ENCODE measurements at places on chromosomes 4 and X.

- DNase-seq = no peak
These were observed 63.5 kb downstream of the PJA1 start for GRCh38 chrX:69101683-69102251.

GRCh38 chrX:21883258-21883657, 27.5 kb downstream of the YY2 start:
- no peak for DNase-seq

GRCh38 chrX:2311501-2311900, 189.3 kb downstream of the DHRSX start:
- DNase-seq = no peak

GRCh38 chr4:3387154-3387942, 54.4 kb upstream of the HGFAC start:
- no peak for DNase-seq

GRCh38 chr4:184403384-184403781, 71.0 kb downstream of the IRF2 start:
- DNase-seq = no peak

GRCh38 chr4:127355743-127356142, 277.0 kb upstream of the INTU start:
- no peak for DNase-seq

GRCh38 chr4:96056346-96056934, 216.5 kb downstream of the PDHA2 start:
- DNase-seq = no peak

DNA sequence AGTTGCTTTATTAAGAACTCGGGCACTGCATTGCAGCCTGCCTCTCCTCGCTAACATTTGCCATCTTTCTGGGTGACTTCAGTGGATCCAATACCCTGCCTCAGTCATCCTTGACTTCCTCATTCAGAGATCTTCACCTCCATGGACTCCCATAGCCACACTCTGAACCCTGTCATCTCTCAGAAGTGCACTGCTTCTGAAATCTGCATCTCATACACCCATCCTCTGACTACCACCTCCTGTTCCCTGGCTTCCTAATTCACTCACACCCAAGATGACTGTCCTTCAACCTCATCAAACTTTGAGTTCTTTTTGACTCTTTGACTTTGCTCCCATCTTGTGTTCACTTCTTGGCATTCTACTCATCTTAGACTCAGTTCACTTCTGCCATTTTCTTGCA, 25.3 kb upstream of the CYBB start:
- DNase-seq = no peak

DNA sequence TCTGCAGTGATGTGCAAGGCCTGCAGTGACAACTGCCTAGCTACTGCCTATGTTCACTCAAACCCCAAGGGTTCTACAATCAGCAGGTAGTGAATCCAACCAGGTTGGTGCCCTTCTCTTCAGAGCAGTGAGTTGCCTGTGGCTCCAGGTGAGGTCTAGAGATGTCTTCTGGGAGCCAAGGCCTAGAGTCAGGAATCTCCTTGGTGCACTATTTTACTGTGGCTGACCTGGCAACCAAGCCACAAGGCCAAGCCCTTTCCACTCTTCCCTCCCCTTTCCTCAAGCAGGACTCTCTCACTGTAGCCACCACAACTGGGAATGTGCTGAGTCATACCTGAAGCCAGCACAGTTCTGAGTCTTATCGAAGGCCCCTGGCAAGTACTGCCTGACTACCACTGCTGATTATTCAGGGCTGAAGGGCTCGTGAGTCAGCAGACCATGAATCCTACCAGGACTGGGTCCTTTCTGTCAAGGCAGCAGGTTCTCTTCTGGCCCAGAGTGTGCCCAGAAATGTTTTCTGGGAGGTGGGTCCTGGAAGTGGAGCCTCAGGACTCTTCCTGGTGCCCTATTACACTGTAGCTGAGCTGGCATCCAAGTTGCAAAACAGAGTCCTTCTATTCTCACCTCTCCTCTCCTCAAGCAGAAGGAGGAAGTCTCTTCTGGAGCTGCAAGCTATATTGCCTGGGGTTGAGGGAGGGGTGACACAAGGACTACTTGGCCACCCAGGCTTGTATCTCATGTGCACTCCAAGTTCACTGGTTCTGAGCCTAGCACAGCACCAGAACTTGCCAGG, 111.6 kb downstream of the BTC start:
- no peak for DNase-seq

DNA sequence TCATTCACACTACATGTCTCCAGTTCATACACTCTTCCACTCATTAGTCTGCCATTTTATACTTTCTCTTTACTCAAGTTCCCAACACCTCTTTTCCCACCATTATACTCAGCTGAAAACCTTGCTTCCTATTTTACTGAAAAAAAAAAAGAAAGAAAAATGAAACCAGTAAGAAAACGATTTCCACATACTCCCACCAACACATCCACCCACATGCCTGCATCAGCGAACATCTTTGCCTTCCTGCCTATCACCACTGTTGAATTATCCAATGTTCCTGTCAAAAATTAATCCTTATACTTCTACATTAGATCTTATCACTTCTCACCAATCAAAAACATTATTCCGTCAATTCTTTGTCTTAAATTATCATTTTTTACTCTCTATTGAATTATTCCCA, 188.1 kb upstream of the FAM241A start:
- no peak for DNase-seq

GRCh38 chrX:31807165-31807564, 735.3 kb upstream of the FTHL17 start:
- no peak for DNase-seq

DNA sequence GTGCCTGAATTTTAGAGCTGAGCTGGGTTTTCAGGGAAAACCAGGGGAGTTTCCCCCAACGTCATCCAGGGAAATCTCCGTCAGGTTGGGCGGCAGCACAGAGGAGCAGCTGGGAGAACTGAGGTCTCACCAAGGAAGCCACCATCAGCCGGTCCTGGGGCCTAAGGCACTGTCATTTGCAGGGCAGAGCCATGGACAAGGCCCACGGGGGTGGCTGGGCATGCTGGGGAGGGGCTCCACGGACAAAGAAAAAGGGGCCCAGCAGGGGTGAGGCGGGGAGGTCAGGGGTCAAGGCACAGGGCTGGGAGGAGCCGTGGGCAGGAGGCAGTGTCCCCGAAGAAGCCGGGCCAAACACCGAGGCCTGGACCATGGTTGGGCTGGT, 109.8 kb downstream of the HMX1 start:
- no peak for DNase-seq

- DNase-seq = no peak
These were observed 7.3 kb upstream of the MAGEE1 start for GRCh38 chrX:76420237-76420636.

DNA sequence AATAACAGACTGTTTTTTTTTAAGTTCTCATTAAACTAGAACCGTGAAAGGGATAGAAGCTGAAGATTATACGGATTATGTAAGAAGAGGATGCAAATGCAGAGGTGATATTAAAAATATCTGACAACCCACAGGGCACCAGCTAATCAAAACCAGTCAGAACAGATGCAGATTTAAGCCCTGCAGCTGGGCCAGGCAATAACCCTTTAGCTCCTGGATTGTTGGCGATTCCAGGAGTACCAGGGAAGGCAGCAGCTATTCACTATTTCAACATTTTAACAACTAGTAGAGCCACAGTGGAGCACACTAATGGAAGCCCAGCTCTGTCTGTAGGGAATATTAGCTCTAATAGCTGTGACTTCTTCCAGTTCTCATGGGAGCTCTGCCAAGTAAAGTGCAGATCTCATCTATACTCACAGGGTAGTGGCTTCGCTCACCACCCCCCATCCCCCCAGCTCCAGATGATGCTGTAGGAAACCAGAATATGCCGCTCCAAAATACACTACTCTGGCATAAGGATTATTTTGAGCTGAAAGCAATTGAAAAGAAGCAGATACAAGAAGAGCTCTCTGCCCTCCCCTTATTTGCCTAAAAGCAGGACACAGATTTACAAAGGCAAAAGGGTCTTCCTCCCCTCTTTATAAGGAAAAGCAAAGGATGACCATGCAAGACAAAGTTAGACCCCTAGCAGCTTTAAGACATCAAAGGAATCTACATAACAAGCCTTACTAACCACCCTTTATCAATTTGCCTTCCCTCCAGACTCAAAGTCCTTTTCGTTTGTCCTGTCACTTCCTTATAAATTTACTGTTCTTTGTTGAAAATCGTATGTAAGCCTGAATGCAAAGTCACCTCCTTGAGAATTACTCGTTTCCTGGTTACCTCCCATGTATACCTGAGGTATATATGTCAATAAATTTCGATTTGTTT, 13.7 kb downstream of the SCD5 start:
- peak; percentile 76 for DNase-seq

- DNase-seq = no peak
These were observed 122.1 kb upstream of the EOLA2 start for GRCh38 chrX:150060406-150060805.

- DNase-seq = no peak
These were observed 38.6 kb downstream of the PHOX2B start for GRCh38 chr4:41709844-41710481.

GRCh38 chr4:104879854-104880253, 266.8 kb upstream of the TET2 start:
- no peak for DNase-seq

DNA sequence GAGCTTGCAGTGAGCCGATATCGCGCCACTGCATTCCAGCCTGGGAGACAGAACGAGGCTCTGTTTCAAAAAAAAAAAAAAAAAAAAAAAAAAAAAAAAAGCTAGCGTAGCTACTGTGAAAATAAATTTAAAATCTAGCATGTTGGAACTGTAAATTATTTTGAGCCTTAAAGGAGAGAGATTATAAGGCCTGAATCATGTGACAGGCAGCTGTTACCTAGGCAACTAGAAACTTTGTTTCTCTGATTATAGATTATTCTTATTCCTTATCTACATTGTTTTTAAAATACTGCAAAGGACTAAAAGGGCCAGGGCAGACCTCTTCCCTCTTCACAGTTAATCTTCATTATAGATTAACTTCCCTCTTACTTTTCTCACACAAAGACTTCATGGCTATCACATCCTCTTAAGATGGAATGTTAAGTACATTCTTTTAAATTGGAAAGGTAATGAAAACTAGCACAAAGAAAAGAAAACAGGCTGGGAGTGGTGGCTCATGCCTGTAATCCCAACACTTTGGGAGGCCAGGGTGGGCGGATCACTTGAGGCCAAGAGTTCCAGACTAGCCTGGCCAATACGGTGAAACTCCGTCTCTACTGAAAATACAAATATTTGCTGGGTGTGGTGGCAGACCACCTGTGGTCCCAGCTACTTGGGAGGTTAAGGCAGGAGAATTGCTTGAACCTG, 21.1 kb upstream of the PDS5A start:
- DNase-seq = no peak

- no peak for DNase-seq
These were observed 389.1 kb upstream of the PCDH7 start for GRCh38 chr4:30330894-30331652.

DNA sequence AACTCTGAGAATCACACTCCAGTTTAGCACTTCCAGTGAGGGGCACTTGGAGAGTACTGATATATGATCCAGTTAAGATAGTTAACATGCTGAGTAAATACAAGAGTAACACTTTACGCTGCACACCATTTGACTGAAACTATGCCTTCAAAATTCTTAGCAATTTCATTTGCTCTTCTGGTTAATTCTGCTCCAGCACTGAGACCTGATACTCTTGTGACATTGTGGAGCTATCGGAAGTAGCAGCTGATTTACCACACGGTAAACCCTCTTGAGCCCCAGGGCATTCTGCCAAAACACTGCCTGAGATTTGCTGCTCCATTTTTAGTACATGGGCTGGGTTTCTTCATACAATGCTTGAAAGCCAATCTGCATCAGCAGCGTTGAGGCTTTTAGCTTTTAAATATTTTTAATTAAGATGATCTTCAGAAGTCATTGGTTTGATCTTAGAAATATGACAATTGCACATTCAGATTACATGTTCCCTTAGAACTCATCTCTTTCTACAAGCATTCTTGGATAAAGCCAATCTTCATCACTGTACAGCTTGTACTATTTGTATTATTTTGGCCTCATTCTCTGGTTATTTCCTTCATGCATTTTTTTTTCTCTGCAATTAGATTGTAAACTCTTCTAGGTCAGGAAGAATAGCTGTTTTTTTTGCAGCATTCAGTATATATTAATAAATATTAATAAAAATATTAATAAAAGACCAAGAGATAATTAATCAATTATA, 67.8 kb upstream of the ETNPPL start:
- DNase-seq = peak; percentile 89

GRCh38 chr4:13523105-13523477, 21.2 kb downstream of the NKX3-2 start:
- DNase-seq = no peak

DNA sequence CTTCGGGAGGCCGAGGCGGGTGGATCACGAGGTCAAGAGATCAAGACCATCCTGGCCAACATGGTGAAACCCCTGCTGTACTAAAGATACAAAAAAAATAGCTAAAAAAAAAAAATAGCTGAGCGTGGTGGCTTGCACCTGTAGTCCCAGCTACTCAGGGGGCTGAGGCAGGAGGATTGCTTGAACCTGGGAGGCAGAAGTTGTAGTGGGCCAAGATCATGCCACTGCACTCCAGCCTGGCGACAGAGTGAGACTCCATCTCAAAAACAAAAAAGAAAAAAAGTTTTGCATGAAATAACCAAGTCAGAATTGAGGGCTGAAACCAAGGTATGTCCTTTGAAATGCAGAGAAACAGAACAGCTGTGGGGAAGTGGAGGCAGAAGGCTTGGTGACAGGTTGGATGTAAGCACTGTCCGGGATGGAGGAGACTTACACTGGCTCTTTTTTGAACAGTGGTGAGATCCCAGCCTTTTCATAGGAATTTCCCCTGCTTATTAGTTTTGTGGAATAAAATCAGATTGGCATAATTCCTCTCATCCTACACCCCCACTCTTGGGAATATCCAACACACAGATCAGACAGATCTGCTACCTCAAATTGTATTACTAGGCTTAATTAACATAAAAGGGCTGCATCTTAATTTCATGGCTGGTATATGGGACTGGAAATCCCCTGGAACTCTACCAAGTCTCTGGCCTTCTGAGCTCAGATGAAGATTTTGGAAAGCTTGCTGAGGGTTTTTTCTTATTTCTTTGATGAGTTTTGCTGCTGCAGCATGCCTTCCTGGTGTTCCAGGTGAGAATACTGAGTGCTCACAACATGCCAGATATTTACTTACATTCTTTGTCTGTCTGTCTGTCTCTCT, 18.8 kb upstream of the C4orf36 start:
- DNase-seq = no peak

- DNase-seq = no peak
These were observed 134.0 kb downstream of the MID1 start for GRCh38 chrX:10486373-10486772.

DNA sequence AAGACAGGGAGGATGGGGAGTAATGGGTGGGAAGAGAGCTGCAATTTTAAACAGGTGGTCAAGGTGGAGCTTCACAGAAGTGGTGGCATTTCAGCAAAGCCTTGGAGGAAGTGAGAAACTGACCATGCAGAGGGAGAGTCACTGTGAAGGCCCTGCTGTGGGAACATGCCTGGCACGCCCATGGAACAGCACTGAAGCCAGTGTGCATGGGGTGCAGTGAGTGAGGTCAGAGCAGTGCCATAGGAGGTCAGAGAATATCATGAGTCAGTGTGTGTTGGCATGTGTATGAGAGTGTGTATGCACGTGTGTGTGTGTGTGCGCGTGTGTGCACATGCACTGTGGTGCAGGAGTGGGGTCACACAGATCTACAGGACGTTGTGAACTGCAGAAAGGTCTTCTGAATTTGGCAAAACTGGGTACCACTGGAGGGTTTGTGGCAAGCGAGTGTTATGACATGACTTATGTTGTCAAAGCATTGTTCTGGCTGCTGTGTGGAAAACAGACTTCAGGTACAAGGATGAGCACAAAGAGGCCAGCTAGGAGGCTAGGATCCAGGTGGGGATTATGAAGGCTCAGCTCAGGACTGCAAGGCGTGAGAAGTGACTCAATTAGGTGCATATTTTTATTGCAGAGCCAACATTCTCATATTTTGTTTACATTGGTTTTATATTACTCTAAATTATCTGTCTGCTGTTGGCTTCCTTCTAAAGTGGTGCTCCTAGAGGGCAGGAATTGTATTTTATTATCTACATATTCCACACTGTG, 34.0 kb downstream of the ZNF827 start:
- DNase-seq = no peak

All from SK-N-MC (cell line).